ENCODE measurements at places on chromosomes 2 and 18.

GRCh38 chr2:96202152-96202854 lies 6.3 kb downstream of the STARD7 start:
- DNase-seq, result no peak

- DNase-seq, result no peak
Observed at GRCh38 chr18:10235661-10235952, 218.8 kb upstream of the APCDD1 start.

- no peak for DNase-seq
Observed at GRCh38 chr2:43419876-43420275, 176.0 kb downstream of the THADA start.

- DNase-seq, result no peak
Observed at GRCh38 chr2:136314240-136314639, 196.3 kb upstream of the CXCR4 start.

- no peak for DNase-seq
Observed at GRCh38 chr18:62434798-62435197, 88.0 kb upstream of the ZCCHC2 start.

GRCh38 chr2:135916207-135916606 lies 40.0 kb upstream of the MCM6 start:
- DNase-seq, result no peak

DNA sequence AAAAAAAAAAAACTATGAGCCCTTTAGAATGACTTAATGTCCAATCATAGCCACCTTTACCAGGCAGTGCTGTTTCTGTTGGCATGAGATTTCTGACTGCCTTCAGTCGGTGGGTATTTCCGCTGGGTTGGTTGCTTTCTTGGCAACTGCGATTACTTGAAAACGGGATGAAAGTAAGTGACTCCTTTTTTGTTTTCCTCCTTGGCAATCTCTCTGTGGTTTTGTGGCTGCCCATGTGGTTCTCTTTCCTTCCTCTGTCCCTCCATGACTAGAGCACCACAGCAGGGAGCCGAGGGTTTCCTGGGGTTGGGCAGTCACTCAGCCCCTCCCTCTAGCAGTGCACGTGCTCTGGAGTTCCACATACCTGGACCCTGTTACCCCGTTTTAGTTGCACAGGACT lies 112.1 kb downstream of the KLHL29 start:
- DNase-seq, result no peak
